GM19239 (cell line): ENCODE measurements at places on chromosomes 1 and 21.

- no peak for DNase-seq
Observed at GRCh38 chr1:97796711-97797110, 124.1 kb downstream of the DPYD start.

DNA sequence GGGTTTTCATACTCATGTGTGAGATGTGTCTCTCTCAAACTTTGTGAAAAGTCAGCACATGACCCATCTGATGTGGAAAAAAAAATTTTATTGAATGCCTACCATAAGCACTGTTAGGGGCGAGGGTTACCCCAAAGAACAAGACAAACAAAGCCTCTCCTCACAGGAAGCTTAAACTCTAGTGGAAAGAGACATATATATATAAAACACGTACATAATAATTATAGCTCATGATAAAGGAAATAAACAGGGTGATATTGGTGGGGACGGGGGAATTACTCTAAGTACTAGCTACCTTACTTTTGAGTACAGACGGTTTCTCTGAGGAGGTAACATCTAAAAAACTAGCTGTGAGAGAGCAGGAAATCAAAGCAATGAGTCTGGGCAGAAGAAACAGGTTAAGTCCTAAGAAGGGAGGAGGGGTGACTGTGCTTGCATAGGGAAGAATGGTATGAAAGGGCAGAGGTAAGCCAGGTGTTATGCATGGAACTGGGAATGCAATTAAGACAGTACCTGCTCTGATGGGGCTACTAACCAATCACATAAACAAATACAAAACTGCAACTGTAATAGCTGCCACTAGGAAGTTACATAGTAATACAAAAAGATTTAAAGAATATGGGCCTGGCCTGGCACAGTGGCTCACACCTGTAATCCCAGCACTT, 4.5 kb downstream of the LIN9 start:
- no peak for DNase-seq

DNA sequence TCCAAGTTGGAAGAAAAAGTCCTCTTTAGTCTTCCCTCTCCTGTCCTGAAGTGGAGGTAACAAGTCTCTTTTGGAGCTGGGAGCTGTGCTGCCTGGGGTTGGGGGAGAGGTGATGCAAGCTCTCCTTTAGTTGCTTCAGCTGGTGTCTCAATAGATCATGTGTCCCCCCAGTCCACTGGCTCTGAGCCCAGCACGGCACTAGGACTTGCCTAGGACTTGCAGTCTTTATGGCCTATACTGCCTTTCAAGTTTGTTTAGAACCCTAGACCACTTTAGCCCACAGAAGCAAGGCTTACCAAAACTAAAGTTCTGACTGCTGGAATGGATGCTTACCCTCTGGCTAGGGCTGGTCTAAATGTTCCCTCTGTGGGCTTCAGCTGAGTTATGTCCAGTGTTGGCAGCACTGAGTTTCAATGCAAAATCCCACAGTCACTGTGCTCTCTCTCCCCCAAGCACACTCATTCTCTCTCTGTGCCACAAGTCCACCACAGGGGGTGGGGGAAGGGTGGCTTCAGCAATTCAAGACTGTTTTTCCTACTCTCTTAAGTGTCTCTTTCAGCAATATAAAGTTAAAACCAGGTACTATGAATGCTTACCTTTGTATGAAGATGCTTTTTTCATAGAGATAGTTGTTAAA, 185.0 kb downstream of the DNAH14 start:
- DNase-seq: no peak

- DNase-seq: no peak
Observed at GRCh38 chr1:208628022-208628914, 384.1 kb upstream of the PLXNA2 start.

- DNase-seq: no peak
Observed at GRCh38 chr1:5996641-5997270, 4.5 kb upstream of the NPHP4 start.

DNA sequence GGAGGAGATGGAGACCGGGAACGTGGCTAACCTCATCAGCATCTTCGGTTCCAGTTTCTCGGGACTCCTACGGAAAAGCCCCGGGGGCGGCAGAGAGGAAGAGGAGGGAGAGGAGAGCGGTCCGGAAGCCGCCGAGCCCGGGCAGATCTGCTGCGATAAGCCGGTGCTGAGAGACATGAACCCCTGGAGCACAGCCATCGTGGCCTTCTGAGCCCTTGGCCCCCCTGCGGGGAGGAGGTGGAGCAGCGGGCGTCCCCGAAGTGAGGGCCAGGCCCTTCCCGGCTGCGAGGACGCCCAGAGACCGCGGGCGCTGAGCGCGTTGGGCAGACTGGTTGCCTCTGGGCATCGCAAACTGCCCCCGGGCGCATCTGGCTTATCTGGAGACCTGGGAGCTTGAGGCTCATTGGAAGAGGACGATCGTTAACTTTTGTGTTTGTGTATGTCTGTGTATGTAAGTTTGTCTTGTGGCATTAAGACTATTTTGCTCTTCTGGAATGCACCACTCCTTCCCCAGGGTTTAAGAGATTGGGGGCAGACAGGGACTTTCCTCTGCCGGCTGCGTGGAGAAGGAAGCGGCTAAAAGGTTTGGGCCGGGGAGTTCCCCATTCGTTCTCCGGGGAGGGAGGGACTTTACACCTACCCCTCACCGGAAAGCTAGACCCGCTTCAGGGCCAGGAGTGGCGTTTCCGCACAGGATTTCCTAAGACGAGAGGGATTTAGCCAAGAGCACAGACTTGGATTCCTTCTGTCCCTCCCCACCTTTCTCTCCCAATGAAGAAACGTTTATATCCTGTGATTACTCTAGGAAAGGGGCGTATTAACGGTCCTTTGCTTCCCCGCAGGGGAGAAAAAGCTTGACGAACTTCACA, 1.4 kb downstream of the IER5 start:
- DNase-seq: no peak

DNA sequence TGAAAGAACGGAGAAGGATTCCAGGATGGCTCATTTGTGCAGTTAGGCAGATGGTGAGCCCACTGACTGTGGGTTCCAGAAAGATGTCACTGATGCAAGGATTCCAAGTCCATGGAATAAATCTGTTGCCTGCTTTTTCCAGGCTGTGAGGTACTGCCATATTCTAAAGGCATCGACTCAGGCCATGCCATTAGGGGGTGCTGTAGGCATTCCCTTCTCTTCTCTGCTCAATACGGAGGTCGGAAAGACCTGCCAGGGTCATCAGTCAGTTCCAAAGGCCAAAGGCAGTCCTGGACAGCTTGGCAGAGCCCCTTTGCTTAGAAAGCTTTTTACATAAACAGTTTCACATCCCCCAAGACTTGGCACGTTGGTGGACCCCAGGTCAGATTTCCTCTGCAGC, 31.7 kb upstream of the TMEM125 start:
- DNase-seq: peak; percentile 27

DNA sequence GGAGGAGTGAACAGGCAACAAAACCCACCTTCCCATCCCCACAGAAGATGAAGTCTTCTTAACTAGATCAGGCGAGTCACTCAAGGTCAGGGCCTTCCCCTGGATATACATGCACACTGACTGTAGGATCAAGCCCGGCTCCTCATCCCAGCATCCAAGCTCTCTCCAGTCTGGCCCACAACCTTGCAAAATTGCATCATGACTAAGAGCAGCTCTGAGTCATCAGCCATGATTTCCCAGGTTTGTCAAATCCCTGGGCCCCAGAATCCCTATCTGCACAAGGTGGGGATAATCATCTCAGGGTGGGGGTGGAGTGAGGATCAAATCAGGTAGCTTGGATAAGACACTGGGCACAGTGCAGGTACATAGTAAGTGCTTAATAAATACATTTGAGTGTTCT, 199.3 kb upstream of the GRIK3 start:
- no peak for DNase-seq
